ENCODE measurements at places on chromosomes 16 and 17. TPM values are rescaled to one million over a fixed set of nuclear protein-coding genes. Genes with fewer than 3 reads are reported as not detected.

Gene MED13
- 20.6 TPM for total RNA-seq

Gene SLC13A5
- not detected for total RNA-seq

Gene MPP3
- total RNA-seq = 6.3 TPM

Gene KRT12
- total RNA-seq = not detected

Gene CMIP
- 12.0 TPM for total RNA-seq

Gene HSD17B2
- not detected for total RNA-seq

Gene KRTAP4-3
- total RNA-seq = not detected

Gene LRRC75A
- 2.2 TPM for total RNA-seq

Gene MXRA7
- 504 TPM for total RNA-seq

Gene WSCD1
- 0.72 TPM for total RNA-seq

Gene ACOX1
- 32.4 TPM for total RNA-seq

Gene BLTP2
- 102 TPM for total RNA-seq

Gene BCO1
- total RNA-seq = not detected

Gene CLEC18B
- total RNA-seq = 0.90 TPM

Gene SLFN14
- total RNA-seq = not detected

Gene EFNB3
- total RNA-seq = 7.0 TPM

Gene BAIAP3
- 4.7 TPM for total RNA-seq

Gene FAM234A
- 130 TPM for total RNA-seq

Gene CDH8
- not detected for total RNA-seq

Gene GGT6
- not detected for total RNA-seq

Gene SDR42E1
- not detected for total RNA-seq

Gene TEX14
- total RNA-seq = not detected

Gene UTP4
- 26.2 TPM for total RNA-seq

Gene INCA1
- total RNA-seq = not detected

Gene CCDC40
- 1.5 TPM for total RNA-seq

Gene PLK1
- 13.5 TPM for total RNA-seq

Gene ACBD4
- 10.7 TPM for total RNA-seq

Gene KRT28
- not detected for total RNA-seq

Gene CTRB2
- total RNA-seq = not detected

Gene KRTAP2-1
- total RNA-seq = not detected

Gene HOXB5
- not detected for total RNA-seq

Gene MFAP4
- 47.1 TPM for total RNA-seq

Gene GAS2L2
- 0.18 TPM for total RNA-seq

Gene RBBP6
- total RNA-seq = 13.6 TPM

Gene ST6GALNAC1
- total RNA-seq = 0.54 TPM

Gene PYDC1
- not detected for total RNA-seq

Gene AP2B1
- 50.4 TPM for total RNA-seq

Gene FNDC8
- total RNA-seq = not detected
